ENCODE measurements at places on chromosomes 1 and 21. TPM values are rescaled to one million over a fixed set of nuclear protein-coding genes. Genes with fewer than 3 reads are reported as not detected.

DNA sequence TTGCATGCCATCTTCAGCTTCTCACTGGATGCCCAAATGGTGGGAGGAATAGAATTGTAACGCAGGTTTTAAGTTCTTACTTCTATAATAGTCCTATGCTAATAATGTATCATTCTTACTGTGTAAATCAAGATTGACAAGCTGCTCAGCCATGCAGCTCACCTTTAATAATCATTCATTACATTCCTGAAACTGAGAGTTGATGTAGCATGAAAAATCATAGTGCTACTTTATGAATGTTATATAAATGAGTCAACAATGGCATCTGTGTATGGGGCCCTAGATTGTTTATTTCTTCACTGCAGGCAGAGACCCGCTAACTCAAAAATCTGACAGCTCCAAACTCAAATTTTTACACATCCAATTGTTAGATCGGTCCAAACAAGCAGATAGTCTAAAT lies 34.4 kb downstream of the FH start:
- no peak overlapping the region for H3K4me3 ChIP-seq
- DNase-seq, result no peak
- H3K36me3 ChIP-seq, result no peaks in the 10 kb centered on the region
- H3K27me3 ChIP-seq, result no peaks in the 10 kb centered on the region
- no peak overlapping the region for H3K27ac ChIP-seq

GRCh38 chr1:184494929-184495328 lies 108.1 kb downstream of the C1orf21 start:
- H3K27me3 ChIP-seq, result no peaks in the 10 kb centered on the region
- no peaks in the 10 kb centered on the region for H3K4me1 ChIP-seq
- H3K27ac ChIP-seq, result no peak overlapping the region
- H3K36me3 ChIP-seq, result no peaks in the 10 kb centered on the region

- DNase-seq, result no peak
- H3K27me3 ChIP-seq, result no peaks in the 10 kb centered on the region
- no peaks in the 10 kb centered on the region for H3K36me3 ChIP-seq
These were observed 81.6 kb downstream of the ZP4 start for GRCh38 chr1:237809099-237809498.

GRCh38 chr1:162710345-162710744 lies 78.1 kb downstream of the DDR2 start:
- H3K4me3 ChIP-seq, result no peak overlapping the region
- no peaks in the 10 kb centered on the region for H3K27me3 ChIP-seq
- no peak for DNase-seq
- H3K27ac ChIP-seq, result no peak overlapping the region
- H3K4me1 ChIP-seq, result no peaks in the 10 kb centered on the region
- no peaks in the 10 kb centered on the region for H3K36me3 ChIP-seq

- no peak overlapping the region for H3K4me3 ChIP-seq
- no peak for DNase-seq
- H3K27me3 ChIP-seq, result no peaks in the 10 kb centered on the region
- H3K27ac ChIP-seq, result peak overlapping the region; percentile 10
- H3K36me3 ChIP-seq, result no peaks in the 10 kb centered on the region
These were observed 450.2 kb downstream of the KIF26B start for GRCh38 chr1:245604979-245605378.

- no peak overlapping the region for H3K27ac ChIP-seq
- no peak overlapping the region for H3K4me3 ChIP-seq
- no peaks in the 10 kb centered on the region for H3K36me3 ChIP-seq
- DNase-seq, result peak; percentile 53
- H3K27me3 ChIP-seq, result peaks cover 2% of the 10 kb centered on the region
These were observed 5.8 kb downstream of the KISS1 start for GRCh38 chr1:204190212-204191211.

GRCh38 chr1:246769306-246769705 lies 45.1 kb downstream of the SCCPDH start:
- H3K4me3 ChIP-seq, result no peak overlapping the region
- no peaks in the 10 kb centered on the region for H3K27me3 ChIP-seq
- no peak overlapping the region for H3K27ac ChIP-seq
- no peak for DNase-seq
- H3K36me3 ChIP-seq, result peaks cover 3% of the 10 kb centered on the region

The BTBD8 gene
- total RNA-seq, result 5.8 TPM

The RHCE gene
- 0.44 TPM for total RNA-seq

The MUL1 gene
- total RNA-seq, result 33.0 TPM

The EIF2D gene
- total RNA-seq, result 45.1 TPM

The DHRS3 gene
- total RNA-seq, result 44.8 TPM

The SLC37A1 gene
- 21.8 TPM for total RNA-seq
